ENCODE measurements at places on chromosomes 5 and 9.

- DNase-seq = no peak
These were observed 666.9 kb upstream of the KLF4 start for GRCh38 chr9:108156270-108156998.

DNA sequence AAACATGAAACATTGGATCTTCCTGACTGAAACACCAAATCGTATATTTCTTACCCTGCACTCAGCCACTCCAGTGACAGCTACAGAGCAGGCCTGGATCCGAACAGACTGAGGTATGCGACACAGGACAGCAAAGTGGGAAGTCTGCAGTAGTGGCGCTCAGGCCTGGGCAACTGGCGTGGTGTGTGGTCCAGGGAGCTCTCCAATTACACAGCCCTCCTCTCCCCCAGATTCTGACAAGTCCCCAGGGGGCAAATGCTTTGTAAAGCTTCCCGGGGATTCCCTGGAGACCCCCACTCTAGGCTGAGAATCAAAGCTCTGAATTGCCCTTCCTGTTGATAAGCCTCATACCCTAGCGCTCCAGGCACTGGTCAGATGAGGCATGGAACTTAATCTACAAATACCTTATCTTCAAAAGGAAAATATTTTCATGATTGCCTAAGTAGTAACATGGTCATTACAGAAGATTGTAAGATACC lies 104.8 kb upstream of the ERCC6L2 start:
- no peak for DNase-seq

DNA sequence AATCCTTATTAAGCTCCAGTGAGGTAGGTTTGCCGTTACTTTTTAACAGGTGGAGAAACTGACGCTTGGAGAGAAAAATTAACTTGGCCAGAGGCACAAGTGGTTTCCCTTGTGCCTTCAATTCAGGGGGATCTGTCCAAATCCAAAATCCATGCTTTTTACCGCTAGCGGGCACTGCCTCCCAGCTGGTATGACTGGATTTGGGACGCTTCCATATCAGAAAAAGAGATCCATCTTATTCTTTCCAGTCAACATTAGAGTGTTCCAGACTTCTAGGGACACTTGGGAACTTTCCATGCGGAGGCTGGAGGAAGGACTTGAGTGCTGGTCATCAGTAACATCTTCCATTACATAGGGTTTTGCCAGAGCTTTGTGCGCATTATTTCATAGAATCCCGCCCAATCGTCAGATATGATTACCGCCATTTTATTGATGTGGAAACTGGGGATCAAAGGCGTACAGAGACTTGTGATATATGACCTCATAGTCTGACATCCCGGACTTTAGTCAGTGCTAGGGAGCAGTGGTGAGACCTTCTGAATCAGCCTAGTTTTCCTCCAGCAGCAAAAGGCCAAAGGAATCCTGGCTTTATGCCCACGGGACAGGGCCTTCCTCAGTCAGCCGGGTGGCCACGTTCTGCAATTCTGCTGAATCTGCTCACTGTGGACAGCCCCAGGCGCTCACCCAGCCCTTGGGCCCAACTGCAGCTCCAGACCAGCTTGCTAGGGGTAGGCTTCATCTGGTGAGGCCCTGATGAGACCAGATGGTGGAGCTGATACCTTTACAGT lies 1.1 kb upstream of the GNPDA1 start:
- DNase-seq = peak; percentile 90

DNA sequence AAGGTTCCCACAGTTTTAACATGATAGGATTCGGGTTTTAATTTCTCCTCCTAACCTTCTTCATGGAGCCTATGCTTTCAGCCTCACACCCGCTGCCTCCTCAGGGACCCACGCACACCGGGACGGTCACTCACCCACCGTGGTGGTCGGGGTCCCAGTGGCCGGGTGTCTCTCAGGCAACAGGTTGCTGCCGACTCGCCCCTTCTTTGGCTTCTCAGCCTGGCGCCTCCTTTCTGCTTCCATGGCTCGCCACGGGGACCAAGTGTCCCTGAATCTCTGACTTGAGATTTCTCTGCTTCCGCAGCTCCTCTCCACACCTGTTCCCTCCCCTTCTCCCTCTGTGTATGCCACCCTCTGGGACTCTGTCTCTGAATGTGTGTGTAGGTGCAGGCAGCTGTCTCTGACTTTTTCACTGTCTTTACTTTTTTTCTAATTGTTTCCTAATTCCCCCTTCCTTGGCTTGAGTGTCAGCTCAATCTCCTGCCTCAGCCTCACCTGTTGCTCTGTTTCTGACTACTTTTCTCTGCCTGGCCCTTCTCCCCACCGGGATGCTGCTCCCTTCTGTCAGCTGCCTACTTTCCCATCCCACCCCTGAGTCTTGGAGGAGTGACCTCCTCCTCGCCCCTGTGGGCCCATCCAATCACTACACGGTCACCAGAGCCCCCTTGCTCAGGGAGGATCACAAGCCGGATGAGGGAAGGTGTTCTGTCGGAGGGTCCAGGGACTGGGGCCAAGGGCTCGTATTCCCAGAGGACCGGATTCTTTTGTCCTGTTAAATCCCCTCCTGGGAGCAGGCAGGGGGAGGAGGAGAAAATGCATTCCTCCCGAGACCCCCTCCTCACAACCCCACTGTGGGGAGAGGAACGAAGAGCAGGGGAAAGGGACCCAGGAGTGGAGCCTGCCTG lies at the start of gene PROP1:
TSS of gene PROP1 (minus strand) at position 552 of the 905 bp plus-strand sequence. CDS start at position 243, 309 bp downstream.
- no peak for DNase-seq

DNA sequence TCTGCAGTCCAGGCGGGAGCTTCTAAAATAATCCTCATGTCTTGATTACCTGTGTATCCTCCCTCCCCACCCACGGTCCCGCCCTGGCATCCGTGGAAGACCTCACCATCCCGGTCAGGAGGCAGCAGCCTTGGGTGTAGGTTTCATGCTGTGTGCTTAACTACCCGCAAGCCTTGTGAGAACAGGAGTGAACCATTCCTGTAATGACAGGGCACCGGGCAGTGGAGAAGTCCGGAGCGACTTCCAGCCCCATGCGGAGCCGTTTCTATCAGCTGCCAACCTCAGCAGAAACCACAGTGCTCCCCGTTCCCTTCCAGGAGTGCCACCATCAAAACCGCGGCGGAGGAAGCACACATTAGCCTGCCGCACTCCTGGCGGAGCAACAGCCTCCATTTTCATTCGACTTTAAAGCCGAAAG lies 123.5 kb upstream of the LMX1B start:
- no peak for DNase-seq

GRCh38 chr9:135320331-135320730 lies 159.3 kb upstream of the PPP1R26 start:
- no peak for DNase-seq

- DNase-seq = no peak
These were observed 68.4 kb upstream of the IZUMO3 start for GRCh38 chr9:24614070-24614469.

- no peak for DNase-seq
These were observed 49.5 kb upstream of the RORB start for GRCh38 chr9:74447451-74448193.

GRCh38 chr9:111613436-111614040 lies 14.1 kb upstream of the PTGR1 start:
- DNase-seq = no peak

GRCh38 chr9:2623288-2624050 lies 1.9 kb downstream of the VLDLR start:
- DNase-seq = peak; percentile 39

DNA sequence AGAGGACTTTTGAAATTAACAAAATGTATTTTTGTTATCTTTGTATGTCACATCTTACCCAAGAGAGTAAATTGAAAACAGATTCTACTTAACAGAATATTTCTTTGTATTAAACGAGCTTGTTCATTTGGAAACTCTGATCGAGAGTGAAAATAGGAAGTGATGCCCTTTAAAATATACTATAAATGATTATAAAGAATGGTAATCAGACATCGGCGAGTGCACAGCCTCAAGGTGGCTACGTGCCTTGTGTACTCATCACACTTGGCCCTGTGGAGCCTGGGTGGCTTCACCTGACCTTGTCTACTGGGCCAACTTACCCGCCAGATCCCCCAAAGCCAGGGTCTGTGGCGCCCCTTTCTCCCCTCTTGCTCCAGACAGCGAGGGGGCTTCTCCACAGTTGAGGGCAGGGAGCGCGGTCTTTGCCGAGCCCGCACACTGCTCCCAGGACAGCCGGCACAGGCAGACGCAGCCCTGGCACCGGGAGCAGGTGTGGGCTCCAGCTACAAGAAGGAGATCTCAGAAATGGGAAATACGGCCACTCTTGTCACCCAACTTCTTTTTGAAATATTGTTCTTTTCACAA lies 243.2 kb downstream of the CEMIP2 start:
- no peak for DNase-seq

DNA sequence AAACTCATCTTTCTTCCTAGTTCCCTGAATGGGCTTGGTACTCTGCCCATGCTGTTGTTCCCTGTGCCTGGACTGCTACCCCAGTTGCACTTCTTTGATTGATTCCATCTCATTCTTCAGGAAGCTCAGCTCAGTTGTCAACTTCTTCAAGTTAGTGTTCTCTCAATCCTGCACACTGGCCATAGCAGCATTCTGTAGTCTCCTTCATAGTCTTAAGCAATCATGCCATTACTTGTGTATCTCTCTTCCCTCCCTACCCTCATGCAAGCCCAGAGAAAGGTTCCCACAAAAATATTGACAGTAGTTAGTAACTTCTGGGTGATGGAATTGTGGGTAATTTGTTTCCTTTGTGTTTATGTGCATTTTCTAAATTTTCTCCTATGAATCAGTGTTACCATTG lies 5.5 kb downstream of the KDM4C start:
- DNase-seq = no peak

- no peak for DNase-seq
These were observed 68.5 kb downstream of the KIAA1958 start for GRCh38 chr9:112555101-112555643.

- DNase-seq = no peak
These were observed 49.0 kb upstream of the GARNL3 start for GRCh38 chr9:127215268-127216209.

- no peak for DNase-seq
These were observed 865 bp upstream of the FAM193B start for GRCh38 chr5:177555228-177555627.
